Activated CD4-positive, alpha-beta T cell treated with anti-CD3 and anti-CD28 coated beads for 24 hours (primary cell): ENCODE measurements at places on chromosomes 6 and 20.

- DNase-seq: no peak
Measured at GRCh38 chr6:14796974-14797762, 448.7 kb upstream of the JARID2 start.

- no peak for DNase-seq
Measured at GRCh38 chr6:10779076-10779475, 31.5 kb downstream of the TMEM14B start.

GRCh38 chr6:33108307-33108706, 32.5 kb downstream of the HLA-DPB1 start:
- no peak for DNase-seq

GRCh38 chr6:139981768-139982181, 607.3 kb upstream of the CITED2 start:
- DNase-seq: no peak

GRCh38 chr20:21571841-21572690, 58.2 kb upstream of the NKX2-2 start:
- DNase-seq: no peak

GRCh38 chr6:153210083-153210482, 79.0 kb upstream of the RGS17 start:
- DNase-seq: no peak

DNA sequence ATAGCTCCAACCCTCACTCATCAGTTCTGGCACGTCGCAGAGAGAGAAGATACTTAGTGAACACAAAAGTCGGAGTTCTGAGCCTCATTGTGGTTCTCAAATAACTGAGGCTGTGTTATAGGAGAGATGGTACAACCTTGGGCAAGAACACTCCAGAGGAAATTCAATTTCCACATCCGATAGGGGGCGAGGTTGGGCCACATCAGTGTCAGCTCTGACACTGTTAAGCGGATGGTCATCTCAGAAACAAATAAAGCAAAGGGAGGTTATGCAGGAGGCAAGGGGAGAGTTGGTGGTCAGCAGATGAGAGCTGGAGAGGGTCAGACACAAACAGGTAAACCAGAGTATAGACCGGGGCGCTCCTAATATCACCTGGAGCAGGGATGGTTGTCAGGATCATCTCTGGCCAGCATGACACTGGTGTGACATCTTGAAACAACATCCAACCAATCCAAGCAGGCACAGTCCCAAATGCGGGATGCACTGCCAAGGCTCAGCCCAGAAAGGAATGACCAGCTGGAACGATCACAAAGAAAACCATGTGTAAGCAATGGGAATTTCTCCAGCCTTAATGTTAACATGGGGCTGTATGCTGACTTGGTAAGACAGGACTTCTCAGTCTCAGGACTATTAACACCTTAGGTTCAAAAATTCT, 331.8 kb downstream of the HACE1 start:
- no peak for DNase-seq

- no peak for DNase-seq
Measured at GRCh38 chr6:149755300-149756260, 6.0 kb downstream of the PCMT1 start.

GRCh38 chr6:27861276-27861840, 50.8 kb downstream of the OR2B2 start:
- no peak for DNase-seq

- DNase-seq: no peak
Measured at GRCh38 chr6:30097902-30098768, 14.8 kb downstream of the TRIM31 start.

- DNase-seq: peak; percentile 18
Measured at GRCh38 chr6:45586216-45587171, 208.8 kb upstream of the SUPT3H start.

DNA sequence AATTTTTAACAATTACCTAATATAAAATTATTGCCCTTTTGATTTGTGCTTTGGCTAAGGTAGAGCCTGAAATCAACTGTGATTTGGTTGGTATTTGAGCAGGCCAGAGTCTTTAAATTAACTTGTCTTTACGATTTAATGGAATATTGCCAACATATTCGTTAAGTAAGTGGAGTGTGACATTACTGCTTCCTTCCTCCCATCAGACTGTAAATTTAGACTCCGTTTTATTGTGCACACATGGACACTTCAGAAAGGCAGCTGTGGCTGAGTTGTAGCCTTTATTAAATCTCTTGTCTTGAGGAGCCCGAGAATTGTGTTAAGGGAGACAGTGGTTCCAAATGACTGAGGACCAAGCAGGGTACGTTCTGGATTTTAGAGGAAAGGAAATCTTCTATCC, 57.4 kb downstream of the CAP2 start:
- no peak for DNase-seq

- no peak for DNase-seq
Measured at GRCh38 chr20:47781632-47782031, 3.6 kb downstream of the SULF2 start.

DNA sequence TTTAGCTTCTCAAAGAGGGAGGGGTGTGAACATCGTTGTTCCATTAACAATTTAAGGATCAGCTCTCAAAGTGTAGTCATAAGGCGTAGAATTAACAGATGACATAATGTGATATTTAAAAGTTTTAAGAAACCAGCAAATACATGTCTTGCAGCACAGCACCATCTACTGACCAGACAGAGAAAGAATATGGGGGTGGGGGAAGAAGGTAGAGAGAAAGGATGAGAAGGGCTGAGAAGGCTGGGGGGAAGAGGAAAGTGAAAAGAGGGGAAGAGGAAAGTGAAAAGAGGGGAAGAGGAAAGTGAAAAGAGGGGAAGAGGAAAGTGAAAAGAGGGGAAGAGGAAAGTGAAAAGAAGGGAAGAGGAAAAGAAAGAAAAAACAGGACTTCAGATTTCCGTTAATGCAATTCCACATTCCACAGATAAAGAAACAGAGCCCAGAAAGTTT, 80.9 kb downstream of the HAO1 start:
- no peak for DNase-seq

DNA sequence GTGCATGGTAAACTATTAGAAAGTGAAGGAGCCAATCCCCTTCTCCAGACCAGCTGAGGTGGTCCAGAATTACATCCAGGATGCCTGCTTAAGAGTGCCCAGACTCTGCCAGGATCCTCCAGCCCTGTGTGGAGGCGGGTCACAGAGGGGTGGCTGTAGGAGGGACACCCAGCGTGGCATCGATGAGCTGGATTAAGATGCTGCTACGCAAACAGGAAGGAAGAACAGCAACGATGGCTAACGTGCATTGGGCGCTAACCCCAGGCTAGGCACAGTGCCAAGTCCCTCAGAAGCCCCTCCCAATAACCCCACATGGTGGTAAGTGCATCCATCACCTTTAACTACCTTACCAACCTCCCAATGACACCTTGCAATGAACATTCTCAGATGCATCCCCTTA, 63.9 kb upstream of the MRPS10 start:
- no peak for DNase-seq

DNA sequence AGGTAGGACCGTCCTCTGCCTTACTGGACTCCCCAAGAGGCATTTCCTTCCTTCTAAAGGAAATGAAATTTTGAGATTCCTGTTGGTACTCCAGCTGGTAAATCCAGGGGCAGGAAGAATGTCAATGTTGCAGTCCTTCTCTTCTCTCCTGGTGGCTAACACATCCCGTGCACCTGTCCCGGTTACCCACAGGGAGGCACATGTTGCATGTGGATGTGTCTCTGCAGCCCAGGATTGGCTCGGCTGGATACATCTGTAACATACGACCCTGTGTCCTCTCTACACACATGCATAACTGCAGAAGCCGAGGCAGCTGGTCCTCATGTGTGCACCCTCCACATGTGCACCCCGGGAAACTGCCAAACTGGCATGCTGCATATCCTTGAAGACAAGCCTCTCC, 1.3 kb upstream of the LRFN2 start:
- DNase-seq: no peak

DNA sequence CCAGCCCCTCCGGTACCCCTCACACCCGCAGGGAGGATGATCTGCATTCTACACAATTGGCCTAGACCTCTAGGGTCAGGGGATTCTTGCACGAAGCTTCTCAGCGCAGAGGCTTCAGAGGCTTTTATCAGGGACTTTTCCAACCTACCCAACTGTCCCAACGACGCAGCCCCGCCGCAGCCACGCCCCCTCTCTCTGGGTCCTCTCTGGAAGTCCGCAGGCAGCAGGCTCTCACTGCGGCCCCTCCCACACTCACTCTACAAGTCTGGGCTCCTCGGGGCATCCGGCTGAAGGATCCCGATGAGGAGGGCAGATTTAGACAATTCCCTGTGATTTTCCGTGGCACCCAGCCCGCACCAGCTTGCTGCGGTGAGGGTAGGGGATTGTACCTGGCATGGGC, 227.7 kb upstream of the RNF24 start:
- DNase-seq: no peak

- no peak for DNase-seq
Measured at GRCh38 chr20:25236450-25237304, 11.2 kb upstream of the PYGB start.

DNA sequence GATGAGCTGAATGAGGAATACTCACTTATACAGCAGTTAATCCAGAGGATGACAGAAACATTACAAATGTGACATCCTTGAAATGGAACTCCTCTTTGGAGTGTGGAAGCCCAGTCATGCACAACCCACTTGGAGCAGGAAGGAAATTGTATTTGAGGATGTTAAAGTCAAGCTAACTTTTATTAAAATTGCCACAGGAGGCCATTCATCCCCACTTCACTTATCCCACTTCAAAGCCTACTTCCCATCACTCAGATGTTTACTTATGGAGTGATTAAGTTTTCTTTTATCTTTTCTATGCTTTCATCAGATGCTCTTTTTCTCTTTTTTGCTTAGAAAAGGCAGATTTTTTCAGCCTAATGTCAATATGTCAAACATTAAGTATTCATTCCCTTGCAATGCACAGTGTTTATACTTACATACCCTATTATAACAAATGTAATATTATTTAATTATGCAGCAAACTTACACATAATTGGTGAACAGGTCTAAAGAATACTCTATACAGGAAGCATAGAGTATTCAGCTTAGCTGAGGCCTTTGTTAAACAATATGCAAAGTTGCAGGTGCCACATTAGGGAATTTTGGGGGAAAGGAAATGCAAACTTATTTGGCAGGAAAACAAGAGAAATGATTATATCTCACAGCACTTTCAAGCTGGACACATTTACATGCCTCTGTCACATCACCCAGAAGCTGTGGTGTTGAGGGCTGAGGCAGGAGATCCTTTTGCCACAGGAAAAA, 148.9 kb downstream of the KHDC1L start:
- no peak for DNase-seq

- DNase-seq: no peak
Measured at GRCh38 chr6:34132486-34133185, 13.3 kb downstream of the GRM4 start.

- no peak for DNase-seq
Measured at GRCh38 chr20:17834804-17835203, 133.8 kb downstream of the SNX5 start.

GRCh38 chr6:157714153-157714490, 108.9 kb upstream of the SNX9 start:
- DNase-seq: no peak

GRCh38 chr20:1533059-1533458, 24.4 kb downstream of the SIRPD start:
- no peak for DNase-seq

DNA sequence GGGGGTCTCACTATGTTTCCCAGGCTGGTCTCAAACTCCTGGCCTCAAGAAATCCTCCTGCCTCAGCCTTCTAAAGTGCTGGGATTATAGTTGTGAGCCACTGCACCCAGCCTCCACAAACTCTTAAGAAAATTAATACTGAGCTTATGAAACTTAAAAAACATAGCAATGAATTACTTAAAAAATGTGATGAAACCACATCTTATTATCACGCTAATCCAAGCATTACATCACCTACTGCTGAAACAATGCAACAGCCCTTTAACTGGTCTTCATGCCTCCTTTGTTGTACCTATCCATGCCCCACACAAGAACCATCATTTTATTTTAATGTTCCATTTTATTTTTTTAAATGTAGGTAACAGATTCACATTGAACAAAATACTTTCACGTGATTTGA, 24.9 kb downstream of the SESN1 start:
- no peak for DNase-seq
